ENCODE measurements at places on chromosomes 1 and 21. TPM values are rescaled to one million over a fixed set of nuclear protein-coding genes. Genes with fewer than 3 reads are reported as not detected.

ANKRD35 gene
- total RNA-seq, result 0.93 TPM

GRCh38 chr1:212593821-212594251, 14.7 kb upstream of the ATF3 start:
- DNase-seq, result no peak

CHRM3 gene
- 3.4 TPM for total RNA-seq

GRCh38 chr1:233988963-233989696, 84.7 kb downstream of the SLC35F3 start:
- DNase-seq, result no peak

GRCh38 chr1:203142684-203143408, 15.3 kb downstream of the ADORA1 start:
- no peak for DNase-seq

DNA sequence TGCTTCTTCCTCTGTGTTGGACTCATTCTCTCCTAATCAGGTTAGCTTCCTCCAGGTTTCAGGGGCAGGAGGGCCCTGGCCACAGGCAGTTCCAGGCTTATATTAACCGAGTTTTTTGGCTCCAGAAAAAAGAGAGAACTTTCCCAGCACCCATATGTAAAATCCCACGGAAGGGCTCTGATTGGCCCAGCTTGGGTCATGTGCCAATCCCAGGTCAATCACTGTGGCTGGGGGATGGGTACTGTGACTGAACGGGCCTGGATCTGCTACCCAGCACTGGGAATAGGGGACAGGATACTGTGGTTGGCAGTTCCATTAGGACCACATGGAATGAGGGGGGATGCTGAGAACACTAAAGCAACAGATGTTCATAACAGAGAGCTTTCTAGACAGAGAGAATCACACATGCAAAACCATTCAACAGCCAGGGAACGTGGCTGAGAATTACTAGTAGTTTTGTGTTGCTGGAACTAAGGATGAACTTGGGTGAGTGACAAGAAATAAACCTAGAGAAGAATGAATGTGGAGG, 51.1 kb upstream of the NEK2 start:
- no peak for DNase-seq

SORT1 gene
- total RNA-seq, result 55.9 TPM

DNA sequence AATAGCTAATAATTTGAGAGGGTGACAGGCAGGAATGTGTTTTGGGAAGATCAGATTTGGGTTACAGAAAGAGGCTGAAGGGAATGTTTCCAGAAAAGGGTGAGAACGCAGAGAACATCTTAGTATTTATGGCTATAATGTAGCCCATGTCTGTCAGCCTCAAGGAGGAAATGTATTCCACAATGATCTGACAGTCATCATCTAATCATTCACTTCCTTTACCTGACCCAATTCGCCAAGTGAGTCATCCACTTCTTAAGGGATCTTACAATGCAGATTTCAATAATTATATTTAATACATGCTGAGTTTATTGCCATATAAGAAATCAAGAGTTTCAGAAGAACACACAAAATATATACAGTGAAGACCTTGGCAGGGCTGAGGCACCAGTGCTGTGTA, 10.8 kb downstream of the TRIM45 start:
- no peak for DNase-seq

DNA sequence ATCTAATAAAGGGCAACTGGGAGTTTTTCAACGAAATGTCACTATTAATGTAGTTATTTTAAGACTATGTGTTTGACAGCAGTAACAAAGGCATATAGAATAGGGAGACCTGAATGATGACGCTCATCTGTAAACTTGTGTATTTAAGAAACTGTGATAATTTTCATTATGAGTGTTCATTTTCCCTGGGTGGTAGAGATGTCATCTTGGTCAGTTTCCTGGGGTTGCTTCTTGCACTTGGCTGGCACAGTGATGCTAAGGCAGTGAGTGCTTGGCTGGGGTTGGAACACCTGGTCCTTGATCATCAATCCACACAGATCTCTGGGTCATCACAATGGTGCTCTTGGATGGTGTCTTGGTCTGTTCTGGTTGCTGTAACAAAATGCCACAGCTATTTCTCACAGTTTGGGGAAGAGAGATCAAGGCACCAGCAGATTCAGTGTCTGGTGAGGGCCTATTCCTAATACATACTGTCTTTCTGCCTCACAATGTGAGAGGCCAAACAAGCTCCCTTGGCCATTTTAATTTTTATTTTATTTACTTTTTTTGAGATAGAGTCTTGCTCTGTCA, 7.9 kb upstream of the SMYD2 start:
- no peak for DNase-seq

- DNase-seq, result no peak
Measured at GRCh38 chr1:117689997-117690625, 84.3 kb downstream of the TENT5C start.

TPTE gene
- total RNA-seq, result not detected

PROX1 gene
- 2.5 TPM for total RNA-seq

GRCh38 chr1:234600418-234601281, 9.3 kb downstream of the IRF2BP2 start:
- no peak for DNase-seq

- no peak for DNase-seq
Measured at GRCh38 chr1:22639286-22639685, 2.9 kb downstream of the C1QA start.

GRCh38 chr1:3697810-3698209, 45.5 kb downstream of the TP73 start:
- no peak for DNase-seq

- DNase-seq, result no peak
Measured at GRCh38 chr1:100622506-100622905, 84.6 kb downstream of the GPR88 start.

DNA sequence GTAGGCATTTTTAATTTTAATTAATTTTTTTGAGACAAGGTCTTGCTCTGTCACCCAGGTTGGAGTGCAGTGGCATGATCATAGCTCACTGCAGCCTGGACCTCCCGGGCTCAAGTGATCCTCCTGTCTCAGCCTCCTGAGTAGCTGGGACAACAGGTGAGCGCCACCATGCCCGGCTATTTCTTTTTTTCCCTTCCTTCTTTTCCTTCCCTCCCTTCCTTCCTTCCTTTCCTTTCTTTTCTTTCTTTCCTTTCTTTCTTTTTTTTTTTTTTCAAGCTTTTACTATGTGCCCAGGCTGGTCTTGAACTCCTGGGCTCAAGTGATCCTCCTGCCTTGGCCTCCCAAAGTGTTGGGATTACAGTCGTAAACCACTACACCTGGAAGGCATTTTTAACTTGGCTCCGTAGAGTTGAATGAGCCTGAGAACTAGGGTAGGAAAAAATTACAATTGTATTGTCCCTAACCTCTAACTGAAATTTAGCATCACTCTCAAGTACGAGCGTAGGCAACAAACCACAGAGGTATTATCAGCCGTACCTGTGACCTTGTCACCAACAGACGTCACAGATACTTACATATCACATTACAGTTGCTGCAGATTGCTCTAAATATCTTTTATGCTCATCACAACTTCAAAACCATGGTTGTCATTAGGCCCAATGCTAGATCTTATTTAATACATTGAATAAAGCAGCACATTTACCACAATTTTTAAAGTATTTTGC, 8.0 kb downstream of the RUNX3 start:
- no peak for DNase-seq

RHBG gene
- total RNA-seq, result not detected

GRCh38 chr1:163807331-163808049, 485.7 kb downstream of the NUF2 start:
- peak; percentile 62 for DNase-seq

GRCh38 chr1:231964241-231964640, 337.7 kb downstream of the DISC1 start:
- no peak for DNase-seq

- DNase-seq, result no peak
Measured at GRCh38 chr21:19353256-19353655, 949.7 kb upstream of the TMPRSS15 start.

- DNase-seq, result no peak
Measured at GRCh38 chr1:19762175-19762779, 37.4 kb downstream of the TMCO4 start.

ADORA3 gene
- 0.53 TPM for total RNA-seq

DNA sequence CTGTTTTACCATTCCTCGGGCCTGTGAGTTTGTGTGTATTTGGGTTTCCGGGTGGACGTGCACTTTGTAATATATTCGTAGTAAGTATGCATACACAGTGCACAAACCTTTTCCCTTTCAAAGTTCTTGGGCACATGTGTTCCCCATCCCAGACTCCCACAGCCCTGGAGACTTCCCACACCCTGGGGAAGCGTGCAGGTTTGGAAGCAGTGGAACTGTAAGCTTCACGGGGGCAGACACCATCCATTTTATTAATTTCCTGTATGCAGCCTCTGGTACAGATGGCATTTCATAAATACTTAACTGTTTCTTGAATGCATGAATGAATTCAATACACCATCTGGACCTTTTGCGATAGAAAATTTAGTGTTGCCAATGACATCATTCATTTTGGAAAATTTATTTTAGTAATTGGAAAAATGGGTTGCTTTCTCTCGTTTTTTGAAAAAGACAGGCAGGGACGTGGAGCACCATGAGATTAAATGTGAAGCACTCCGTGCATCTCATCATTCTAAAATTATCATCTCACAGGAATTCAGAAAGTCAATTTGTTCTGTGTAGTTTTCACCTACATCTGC, 10.8 kb downstream of the ETS2 start:
- DNase-seq, result no peak

KCNQ4 gene
- 0.68 TPM for total RNA-seq
